Glomerular endothelial cell (primary cell): ENCODE measurements at places on chromosomes 2 and 18. TPM values are rescaled to one million over a fixed set of nuclear protein-coding genes. Genes with fewer than 3 reads are reported as not detected.

Gene ESPNL
- 0.44 and 0.53 TPM in 2 replicates for total RNA-seq

Gene UPP2
- not detected in 2 replicates for total RNA-seq

Gene ZNF385B
- total RNA-seq, result not detected in 2 replicates

Gene IL36B
- total RNA-seq, result not detected in 2 replicates

Gene RGPD3
- total RNA-seq, result 0.05 and 0.29 TPM in 2 replicates

Gene LRATD1
- total RNA-seq, result 9.7 and 17.1 TPM in 2 replicates

Gene SLC30A3
- total RNA-seq, result 5.9 and 6.5 TPM in 2 replicates

Gene EGR4
- total RNA-seq, result not detected in 2 replicates

Gene COBLL1
- 9.0 and 14.2 TPM in 2 replicates for total RNA-seq

Gene RIT2
- total RNA-seq, result not detected in 2 replicates

Gene CHRNA1
- total RNA-seq, result 1.9 and 21.1 TPM in 2 replicates

Gene SERPINB10
- total RNA-seq, result not detected in 2 replicates

Gene NAT8
- not detected in 2 replicates for total RNA-seq

Gene SIX2
- 1.8 and 10.5 TPM in 2 replicates for total RNA-seq

Gene PDCD1
- not detected in 2 replicates for total RNA-seq

Gene DSG1
- total RNA-seq, result 0.15 TPM in 1 of 2 replicates, not detected in the other

Gene STK39
- 9.4 and 11.8 TPM in 2 replicates for total RNA-seq

Gene MPP4
- 24.4 and 40.1 TPM in 2 replicates for total RNA-seq

Gene DYNAP
- not detected in 2 replicates for total RNA-seq

Gene UGT1A5
- not detected in 2 replicates for total RNA-seq

Gene COPS9
- total RNA-seq, result 216 and 240 TPM in 2 replicates

Gene FAM110C
- 0.34 TPM in 1 of 2 replicates, not detected in the other for total RNA-seq

Gene LRP1B
- total RNA-seq, result 0.05 TPM in 1 of 2 replicates, not detected in the other

Gene CCDC178
- total RNA-seq, result 1.2 and 2.9 TPM in 2 replicates

Gene TUBA3D
- total RNA-seq, result not detected in 2 replicates

Gene PXDN
- 1,281 and 1,930 TPM in 2 replicates for total RNA-seq

Gene MYO3B
- total RNA-seq, result not detected in 2 replicates

Gene POTEC
- total RNA-seq, result not detected in 2 replicates

Gene VIT
- not detected in 2 replicates for total RNA-seq

Gene AQP4
- total RNA-seq, result not detected in 2 replicates

Gene KCNS3
- 6.8 and 13.0 TPM in 2 replicates for total RNA-seq

Gene ITPRIPL1
- 2.0 and 3.0 TPM in 2 replicates for total RNA-seq

Gene SLC38A11
- total RNA-seq, result 0.34 TPM in 1 of 2 replicates, not detected in the other

Gene SPC25
- 1.6 and 6.4 TPM in 2 replicates for total RNA-seq

Gene PRKAG3
- total RNA-seq, result not detected in 2 replicates

Gene CCT4
- 122 and 143 TPM in 2 replicates for total RNA-seq

Gene MAL
- total RNA-seq, result 3.1 TPM in 1 of 2 replicates, not detected in the other

Gene GCG
- not detected in 2 replicates for total RNA-seq
